Endodermal cell (in vitro differentiated cells): ENCODE measurements at places on chromosomes 6 and 20. TPM values are rescaled to one million over a fixed set of nuclear protein-coding genes. Genes with fewer than 3 reads are reported as not detected.

- H3K4me3 ChIP-seq, result no peak overlapping the region
- DNase-seq, result no peak
- H3K4me1 ChIP-seq, result no peaks in the 10 kb centered on the region
- H3K27me3 ChIP-seq, result no peaks in the 10 kb centered on the region
- H3K36me3 ChIP-seq, result no peaks in the 10 kb centered on the region
Measured at GRCh38 chr20:52295556-52295955, 104.0 kb upstream of the ZFP64 start.

TULP1 gene
- total RNA-seq, result 2.9 to 4.0 TPM (median 3.5 TPM) in 3 replicates

DNA sequence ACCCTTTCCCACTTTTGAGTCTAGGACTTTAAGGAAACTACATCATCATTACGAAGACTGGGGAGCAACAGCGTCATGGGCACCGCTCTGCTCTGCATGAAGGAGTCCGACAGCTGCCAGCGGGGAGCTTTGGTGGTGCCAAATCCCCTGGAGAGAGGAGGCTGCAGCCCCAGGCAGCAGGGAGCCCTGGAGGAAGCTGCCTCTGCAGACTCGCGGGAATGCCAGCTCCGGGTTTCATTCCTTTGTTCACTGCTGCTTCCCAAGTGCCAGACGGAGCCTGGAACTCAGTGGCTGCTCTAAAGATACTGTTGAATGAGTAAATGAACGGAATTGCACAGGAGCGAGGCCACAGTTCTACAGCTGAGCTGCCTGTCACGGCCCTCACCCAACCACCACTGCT lies 196.5 kb upstream of the THBS2 start:
- H3K27me3 ChIP-seq, result no peaks in the 10 kb centered on the region
- H3K36me3 ChIP-seq, result no peaks in the 10 kb centered on the region
- H3K4me1 ChIP-seq, result no peaks in the 10 kb centered on the region
- H3K27ac ChIP-seq, result no peak overlapping the region

DNA sequence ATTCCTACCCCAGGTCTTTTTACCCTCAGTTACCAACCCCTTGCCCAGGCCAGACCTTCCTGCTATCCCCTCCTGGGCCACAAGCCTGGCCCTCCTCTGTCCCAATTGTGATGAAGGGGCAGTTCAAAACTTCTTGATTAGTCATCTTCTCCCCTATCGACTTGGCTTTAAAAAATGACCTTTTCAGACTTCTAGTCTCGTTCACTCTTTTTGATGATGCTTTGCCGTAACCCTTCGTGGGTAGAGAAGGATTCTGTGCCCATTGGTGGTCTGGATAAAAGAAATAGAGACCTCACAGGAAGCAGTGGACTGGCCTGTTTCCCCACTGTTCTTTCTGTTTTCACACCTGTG lies 5.5 kb downstream of the VEGFA start:
- peak overlapping the region; percentile 35 for H3K4me3 ChIP-seq
- no peaks in the 10 kb centered on the region for H3K27me3 ChIP-seq
- H3K36me3 ChIP-seq, result peaks cover 75% of the 10 kb centered on the region
- no peak overlapping the region for H3K27ac ChIP-seq
- no peak for DNase-seq

GRCh38 chr6:25132934-25133333 lies 146.2 kb upstream of the CARMIL1 start:
- DNase-seq, result no peak
- no peaks in the 10 kb centered on the region for H3K27me3 ChIP-seq
- H3K4me3 ChIP-seq, result no peak overlapping the region
- H3K27ac ChIP-seq, result no peak overlapping the region
- no peaks in the 10 kb centered on the region for H3K4me1 ChIP-seq

DNA sequence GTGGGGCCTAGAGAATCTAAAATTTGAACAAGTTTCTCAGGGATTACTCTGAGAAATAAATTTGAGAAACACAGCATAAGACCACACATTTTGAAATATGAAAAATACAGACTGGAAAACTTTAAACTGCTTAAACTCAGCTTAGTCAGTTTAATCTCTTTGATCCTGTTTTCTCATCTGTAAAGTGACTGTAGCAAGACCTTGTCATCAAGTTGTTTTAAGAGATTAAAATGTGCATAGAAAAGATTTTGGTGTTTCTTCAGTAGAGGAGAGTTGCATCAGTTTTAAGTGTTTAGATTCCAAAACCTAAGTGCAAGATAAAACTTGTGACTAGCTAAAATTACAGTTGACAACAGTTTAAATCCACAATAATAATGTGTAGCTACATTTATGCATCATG lies 8.1 kb upstream of the BCKDHB start:
- H3K27me3 ChIP-seq, result no peaks in the 10 kb centered on the region
- no peaks in the 10 kb centered on the region for H3K36me3 ChIP-seq
- H3K27ac ChIP-seq, result no peak overlapping the region
- H3K4me3 ChIP-seq, result no peak overlapping the region

DNA sequence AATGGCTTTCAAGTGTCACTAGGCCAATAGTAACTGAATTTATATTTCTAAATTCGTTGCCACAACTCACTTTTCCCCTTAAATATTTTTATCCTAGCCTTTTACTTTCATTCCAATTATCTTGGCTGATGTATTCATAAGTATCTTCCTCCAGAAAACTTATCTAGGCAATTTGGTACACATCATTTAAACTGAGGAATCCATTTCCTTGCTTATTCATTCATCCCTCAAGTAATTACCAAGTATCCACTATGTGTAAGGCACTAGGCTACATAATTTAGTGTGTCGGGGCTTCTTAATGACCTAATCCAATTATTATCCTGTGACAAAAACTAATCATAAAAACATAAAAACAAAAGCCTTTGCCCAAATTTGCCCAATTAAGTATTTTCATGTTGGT lies 258.3 kb upstream of the TCF21 start:
- H3K27me3 ChIP-seq, result no peaks in the 10 kb centered on the region
- H3K4me3 ChIP-seq, result no peak overlapping the region
- no peak for DNase-seq
- H3K36me3 ChIP-seq, result no peaks in the 10 kb centered on the region
- H3K27ac ChIP-seq, result no peak overlapping the region
